ENCODE measurements at places on chromosomes 13 and 19. TPM values are rescaled to one million over a fixed set of nuclear protein-coding genes. Genes with fewer than 3 reads are reported as not detected.

GRCh38 chr19:4174895-4175668 is 7.3 kb downstream of the SIRT6 start:
- no peak overlapping the region for H3K4me3 ChIP-seq
- no peak for DNase-seq
- no peaks in the 10 kb centered on the region for H3K36me3 ChIP-seq
- H3K27ac ChIP-seq = no peak overlapping the region
- H3K4me1 ChIP-seq = peaks cover 4% of the 10 kb centered on the region
- no peaks in the 10 kb centered on the region for H3K27me3 ChIP-seq

- H3K4me3 ChIP-seq = no peak overlapping the region
- DNase-seq = no peak
- no peaks in the 10 kb centered on the region for H3K36me3 ChIP-seq
- H3K4me1 ChIP-seq = no peaks in the 10 kb centered on the region
- H3K27ac ChIP-seq = no peak overlapping the region
These were observed 95.2 kb downstream of the GGACT start for GRCh38 chr13:100493418-100493817.

The ZNF208 gene
- 4.3 TPM for total RNA-seq

DNA sequence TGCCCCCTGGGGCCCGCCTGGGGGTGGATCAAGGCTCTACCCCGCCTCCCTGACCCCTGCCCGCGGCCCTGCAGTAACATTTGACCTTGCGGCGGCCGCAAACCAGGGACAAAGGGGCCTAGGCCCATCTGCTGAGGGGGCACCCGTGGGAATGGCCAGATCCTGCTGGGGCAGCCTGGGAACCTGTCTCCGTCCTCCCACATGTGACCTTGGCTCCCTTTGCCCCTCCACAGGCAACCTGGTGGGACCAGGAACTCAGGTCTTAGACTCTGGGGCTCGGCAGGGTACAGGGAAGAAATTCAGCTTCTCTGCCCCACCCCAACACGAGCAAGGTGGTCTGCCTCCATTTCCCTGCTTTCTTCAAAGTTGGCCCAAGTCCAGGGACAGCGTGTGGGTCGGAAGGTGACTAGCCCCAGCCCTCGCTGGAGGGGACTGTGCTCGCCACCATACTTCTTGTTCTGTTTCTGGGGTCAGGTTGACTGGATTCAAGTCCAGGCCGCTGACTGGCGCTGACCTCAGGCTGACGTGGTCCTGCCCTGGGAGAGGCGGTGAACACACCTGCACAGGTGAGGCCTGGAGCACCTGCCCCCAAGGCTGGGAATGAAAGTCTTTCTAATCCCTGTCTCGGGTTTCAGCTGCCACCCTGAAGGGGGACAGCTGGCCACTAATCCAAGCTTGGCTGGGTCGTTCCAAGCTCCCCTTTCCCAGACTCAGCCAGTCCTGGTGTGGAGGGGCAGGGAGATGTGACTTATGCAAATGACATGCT is 2.5 kb upstream of the NR2F6 start:
- no peak overlapping the region for H3K4me3 ChIP-seq
- H3K36me3 ChIP-seq = no peaks in the 10 kb centered on the region
- no peak for DNase-seq
- H3K27me3 ChIP-seq = no peaks in the 10 kb centered on the region
- H3K27ac ChIP-seq = no peak overlapping the region
- no peaks in the 10 kb centered on the region for H3K4me1 ChIP-seq

- no peaks in the 10 kb centered on the region for H3K36me3 ChIP-seq
- no peak overlapping the region for H3K27ac ChIP-seq
- H3K27me3 ChIP-seq = no peaks in the 10 kb centered on the region
- no peak overlapping the region for H3K4me3 ChIP-seq
These were observed 23.1 kb upstream of the PDX1 start for GRCh38 chr13:27896726-27897125.

DNA sequence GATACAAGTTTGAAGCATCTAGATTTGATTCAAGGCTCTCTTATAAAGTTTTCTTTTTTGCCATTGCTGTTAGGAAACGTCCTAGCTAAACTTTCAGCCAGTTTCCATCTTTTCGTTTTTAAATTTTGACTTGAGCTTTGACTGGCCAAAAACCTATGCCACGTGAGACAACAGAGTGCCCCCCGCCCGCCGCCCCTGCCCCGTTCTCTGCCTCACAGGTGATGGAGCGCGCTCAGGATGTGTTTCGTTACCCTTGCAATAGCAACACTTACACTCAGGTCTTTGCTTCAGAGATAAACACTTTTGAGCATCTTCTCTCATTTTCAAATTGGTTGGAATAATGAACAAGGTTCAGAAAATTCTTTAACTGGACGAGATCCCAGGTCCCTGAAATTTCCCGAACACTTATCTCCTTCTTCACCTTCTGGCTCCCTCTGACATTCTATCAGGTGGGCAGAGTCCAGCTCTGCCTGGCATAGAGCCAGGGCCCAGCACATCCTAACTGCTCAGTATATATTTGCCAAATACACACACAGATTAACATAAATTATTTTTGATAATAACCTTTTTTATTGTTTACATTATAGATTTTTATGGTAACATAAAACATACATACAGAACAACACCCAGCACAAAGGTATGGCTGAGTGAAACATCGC is 301.1 kb downstream of the IRS2 start:
- H3K27ac ChIP-seq = no peak overlapping the region
- H3K27me3 ChIP-seq = no peaks in the 10 kb centered on the region
- no peaks in the 10 kb centered on the region for H3K4me1 ChIP-seq
- H3K4me3 ChIP-seq = no peak overlapping the region
- H3K36me3 ChIP-seq = no peaks in the 10 kb centered on the region

GRCh38 chr13:68813180-68813796 is 1294.3 kb upstream of the ATXN8OS start:
- no peaks in the 10 kb centered on the region for H3K4me1 ChIP-seq
- no peak for DNase-seq
- no peak overlapping the region for H3K4me3 ChIP-seq
- H3K27ac ChIP-seq = no peak overlapping the region
- H3K27me3 ChIP-seq = no peaks in the 10 kb centered on the region

DNA sequence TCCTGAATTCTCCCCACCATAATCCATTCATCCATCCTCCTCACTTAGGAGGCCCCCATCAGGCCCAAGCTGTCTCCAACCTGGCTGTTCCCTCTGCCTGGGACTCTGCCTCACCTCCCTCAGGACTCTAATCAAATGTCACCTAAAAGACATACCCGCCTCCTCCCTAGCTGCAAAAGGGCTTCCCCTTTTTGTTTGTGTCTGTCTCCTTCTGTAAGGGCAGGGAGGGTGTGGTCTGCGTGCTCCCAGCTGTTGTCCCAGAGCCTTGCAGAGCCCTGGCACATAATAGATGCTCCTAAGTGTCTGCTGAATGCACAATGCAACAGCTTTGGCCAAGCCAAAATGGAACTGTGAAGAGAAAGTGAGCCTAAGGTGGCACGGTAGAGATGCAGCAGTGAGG is 4.4 kb downstream of the TRIR start:
- H3K36me3 ChIP-seq = peaks cover 6% of the 10 kb centered on the region
- DNase-seq = no peak
- H3K27ac ChIP-seq = no peak overlapping the region
- H3K27me3 ChIP-seq = no peaks in the 10 kb centered on the region
- no peak overlapping the region for H3K4me3 ChIP-seq
- H3K4me1 ChIP-seq = peaks cover 16% of the 10 kb centered on the region

The TSKS gene
- 10.6 TPM for total RNA-seq

DNA sequence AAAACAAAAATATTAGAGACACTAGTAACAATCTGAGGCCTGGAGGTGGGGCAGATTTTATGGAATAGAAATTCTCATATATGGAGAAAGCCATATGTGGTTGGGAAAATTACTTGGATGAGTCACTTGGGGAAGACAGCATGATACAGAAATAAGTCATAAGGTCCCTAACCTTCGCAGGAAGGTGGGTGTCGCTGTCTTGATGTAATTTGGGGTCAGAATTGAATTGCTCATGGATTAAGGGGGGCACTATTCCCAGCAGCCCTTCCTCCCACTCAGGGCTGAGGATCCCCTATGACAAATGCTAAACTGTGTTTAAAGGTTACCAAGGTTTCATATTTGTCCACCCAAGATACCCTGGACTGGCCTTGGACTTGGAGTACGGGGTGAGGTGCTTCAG is 5.0 kb downstream of the RDH8 start:
- no peaks in the 10 kb centered on the region for H3K36me3 ChIP-seq
- H3K4me3 ChIP-seq = no peak overlapping the region
- DNase-seq = no peak
- H3K27ac ChIP-seq = no peak overlapping the region

- no peaks in the 10 kb centered on the region for H3K4me1 ChIP-seq
- H3K36me3 ChIP-seq = no peaks in the 10 kb centered on the region
- DNase-seq = no peak
- H3K27me3 ChIP-seq = no peaks in the 10 kb centered on the region
These were observed 152.0 kb upstream of the IRS2 start for GRCh38 chr13:109938255-109938936.

DNA sequence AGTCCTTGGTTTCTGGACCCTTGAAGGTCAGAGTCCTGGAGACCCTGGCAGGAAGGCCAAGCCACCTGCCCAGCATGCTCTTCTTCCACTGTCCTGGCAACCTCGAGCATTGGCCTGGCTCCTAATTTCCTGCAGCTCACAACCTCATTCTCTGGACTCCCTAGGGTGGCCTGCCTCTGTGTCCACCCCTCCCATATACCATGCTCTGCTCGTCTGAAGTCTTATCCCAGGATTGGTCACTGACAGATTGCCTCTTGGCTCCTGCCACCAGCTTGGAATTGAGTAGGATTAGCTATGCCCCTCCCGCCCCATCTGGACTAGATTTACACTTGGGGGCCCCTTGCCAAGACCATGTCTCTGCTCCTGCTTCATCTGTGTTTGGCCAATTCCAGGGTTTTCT is 17.1 kb upstream of the WASF3 start:
- H3K27ac ChIP-seq = no peak overlapping the region
- H3K27me3 ChIP-seq = no peaks in the 10 kb centered on the region
- no peak overlapping the region for H3K4me3 ChIP-seq
- H3K4me1 ChIP-seq = no peaks in the 10 kb centered on the region
- no peak for DNase-seq
- H3K36me3 ChIP-seq = no peaks in the 10 kb centered on the region

DNA sequence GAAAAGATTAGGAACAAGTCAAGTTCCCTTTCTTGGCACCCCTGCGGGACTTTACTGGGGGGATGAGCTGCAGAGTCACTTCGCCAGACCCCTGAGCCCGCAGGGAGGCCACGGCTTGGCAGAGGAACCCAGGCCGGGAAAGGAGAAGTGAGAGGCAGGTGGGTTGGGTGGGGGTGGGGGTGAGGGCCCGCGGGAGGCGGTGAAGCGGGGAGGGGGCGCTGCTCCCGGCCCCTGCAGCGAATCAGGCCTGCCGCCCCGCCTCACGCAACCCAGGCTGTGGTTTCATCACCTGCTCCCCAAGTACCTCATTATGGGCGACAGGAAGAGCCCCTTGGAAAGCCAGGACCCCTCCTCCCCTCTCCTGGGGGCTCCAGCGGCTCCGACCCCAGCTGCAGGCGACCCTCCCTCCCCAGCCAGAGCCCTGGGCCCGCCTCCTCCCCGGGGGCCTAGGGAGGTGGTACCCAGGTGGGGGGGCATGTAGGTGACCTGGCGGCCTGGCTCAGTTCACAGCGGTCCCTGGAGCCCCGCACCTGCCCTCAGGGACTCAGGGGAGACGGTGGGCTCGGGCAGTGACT is 9.5 kb downstream of the MEF2B start:
- DNase-seq = no peak
- no peak overlapping the region for H3K4me3 ChIP-seq
- H3K27ac ChIP-seq = no peak overlapping the region
- H3K27me3 ChIP-seq = no peaks in the 10 kb centered on the region
- no peaks in the 10 kb centered on the region for H3K4me1 ChIP-seq
- no peaks in the 10 kb centered on the region for H3K36me3 ChIP-seq

The KLK14 gene
- total RNA-seq = 4.2 TPM

DNA sequence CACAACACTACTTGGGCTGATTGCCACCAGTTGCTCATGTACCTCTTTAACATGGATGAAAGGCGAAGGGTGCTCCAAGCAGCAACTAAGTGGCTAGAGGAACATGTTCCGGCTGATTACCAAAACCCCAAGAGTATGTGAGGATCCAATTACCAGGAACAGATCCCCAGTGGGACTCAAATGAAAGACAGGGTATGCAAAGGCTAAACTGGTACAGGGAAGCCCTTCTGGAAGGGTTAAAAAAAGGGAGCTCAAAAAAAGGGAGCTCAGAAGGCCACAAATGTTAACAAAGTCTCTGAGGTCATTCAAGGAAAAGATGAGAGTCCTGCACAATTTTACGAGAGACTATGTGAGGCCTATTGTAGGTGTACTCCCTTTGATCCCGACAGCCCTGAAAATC is 604.7 kb downstream of the UQCRFS1 start:
- no peak overlapping the region for H3K27ac ChIP-seq
- H3K4me3 ChIP-seq = no peak overlapping the region
- no peak for DNase-seq
- no peaks in the 10 kb centered on the region for H3K36me3 ChIP-seq
- no peaks in the 10 kb centered on the region for H3K27me3 ChIP-seq
- no peaks in the 10 kb centered on the region for H3K4me1 ChIP-seq

DNA sequence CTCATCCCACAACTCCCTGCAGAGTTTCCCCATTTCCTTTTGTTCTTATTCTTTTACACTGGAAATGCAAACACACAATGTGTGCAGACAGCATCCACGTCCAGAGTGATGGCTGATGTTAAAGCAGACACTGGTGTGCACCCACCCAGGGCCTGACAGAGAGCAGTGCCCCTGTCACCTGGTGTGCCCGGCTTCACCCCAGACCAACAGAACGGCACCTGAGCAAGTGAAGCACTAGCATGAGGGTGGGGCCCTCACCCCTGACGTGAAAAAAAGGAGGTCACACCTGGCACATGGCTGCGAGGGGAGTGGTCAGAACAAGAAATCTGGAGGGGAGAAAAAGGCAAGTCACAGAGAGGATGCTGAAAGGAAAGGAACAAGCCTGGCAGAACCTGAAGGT is 12.3 kb downstream of the ZNF575 start:
- peaks cover 8% of the 10 kb centered on the region for H3K36me3 ChIP-seq
- H3K4me1 ChIP-seq = no peaks in the 10 kb centered on the region
- no peak overlapping the region for H3K4me3 ChIP-seq
- no peak overlapping the region for H3K27ac ChIP-seq
- no peak for DNase-seq

The DNAAF3 gene
- total RNA-seq = 16.1 TPM

- no peaks in the 10 kb centered on the region for H3K4me1 ChIP-seq
- peak overlapping the region; percentile 97 for H3K27ac ChIP-seq
- no peaks in the 10 kb centered on the region for H3K36me3 ChIP-seq
- H3K27me3 ChIP-seq = no peaks in the 10 kb centered on the region
These were observed 1.9 kb downstream of the FOXO1 start for GRCh38 chr13:40664350-40665125.

The CATSPERD gene
- total RNA-seq = not detected

The REXO1 gene
- total RNA-seq = 59.1 TPM

The FPR3 gene
- total RNA-seq = 4.8 TPM

DNA sequence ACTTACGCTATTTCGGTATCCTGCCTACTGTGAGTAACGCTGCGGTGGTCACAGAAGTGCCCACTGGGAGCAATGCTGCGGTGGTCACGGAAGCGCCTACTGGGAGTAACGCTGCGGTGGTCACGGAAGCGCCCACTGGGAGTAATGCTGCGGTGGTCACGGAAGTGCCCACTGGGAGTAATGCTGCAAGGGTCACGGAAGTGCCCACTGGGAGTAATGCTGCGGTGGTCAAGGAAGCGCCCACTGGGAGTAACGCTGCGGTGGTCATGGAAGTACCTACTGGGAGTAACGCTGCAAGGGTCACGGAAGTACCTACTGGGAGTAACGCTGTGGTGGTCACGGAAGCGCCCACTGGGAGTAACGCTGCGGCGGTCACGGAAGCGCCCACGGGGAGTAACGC is 52.1 kb upstream of the SOX1 start:
- no peak for DNase-seq
- H3K4me1 ChIP-seq = no peaks in the 10 kb centered on the region
- H3K4me3 ChIP-seq = no peak overlapping the region
- no peak overlapping the region for H3K27ac ChIP-seq
